Effector CD4-positive, alpha-beta T cell (primary cell): ENCODE measurements at places on chromosomes 12 and 14.

GRCh38 chr12:95943330-95943842 is at the start of gene AMDHD1:
Gene AMDHD1 (plus strand): TSS chr12:95943331. CDS start chr12:95943399, 68 bp downstream.
- peak; percentile 41 for DNase-seq

DNA sequence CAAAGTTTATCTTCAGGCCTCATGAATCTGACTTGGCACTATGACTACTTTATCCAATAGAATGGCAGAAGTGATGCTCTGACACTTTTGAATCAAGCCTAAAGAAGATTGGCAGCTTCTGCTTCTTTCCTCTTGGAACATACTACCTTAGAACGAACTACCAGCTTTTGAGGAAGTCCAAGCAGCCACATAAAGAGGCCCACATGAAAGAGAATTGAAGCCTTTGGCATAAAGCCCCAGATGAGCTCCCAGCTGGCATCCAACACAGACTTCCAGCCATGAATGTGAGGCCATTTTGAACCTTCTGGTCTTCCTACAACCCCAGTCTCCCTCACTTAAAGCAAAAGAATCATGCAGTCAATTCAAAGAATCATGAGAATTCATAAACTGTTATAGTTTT is 65.8 kb downstream of the EEA1 start:
- DNase-seq: no peak

DNA sequence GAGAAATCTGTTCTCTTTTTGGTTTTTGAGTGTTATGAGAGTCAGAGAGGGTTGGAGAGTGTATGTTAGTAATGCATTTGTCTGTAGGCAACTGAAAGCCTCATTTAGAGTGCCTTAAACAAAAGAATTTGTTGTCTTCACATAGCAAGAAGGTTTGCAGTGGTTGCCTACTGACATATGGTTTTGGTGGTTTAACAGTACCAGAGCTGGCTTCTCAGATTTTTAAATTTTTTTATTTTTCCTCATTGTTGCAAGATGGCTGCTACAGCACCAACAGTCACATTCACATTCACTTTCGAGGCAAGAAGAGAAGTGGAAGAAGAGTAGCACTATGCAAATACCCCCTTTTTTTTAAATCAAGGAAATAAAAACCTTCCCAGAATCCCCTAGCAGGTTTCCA is 106.5 kb downstream of the ADCK1 start:
- DNase-seq: no peak

DNA sequence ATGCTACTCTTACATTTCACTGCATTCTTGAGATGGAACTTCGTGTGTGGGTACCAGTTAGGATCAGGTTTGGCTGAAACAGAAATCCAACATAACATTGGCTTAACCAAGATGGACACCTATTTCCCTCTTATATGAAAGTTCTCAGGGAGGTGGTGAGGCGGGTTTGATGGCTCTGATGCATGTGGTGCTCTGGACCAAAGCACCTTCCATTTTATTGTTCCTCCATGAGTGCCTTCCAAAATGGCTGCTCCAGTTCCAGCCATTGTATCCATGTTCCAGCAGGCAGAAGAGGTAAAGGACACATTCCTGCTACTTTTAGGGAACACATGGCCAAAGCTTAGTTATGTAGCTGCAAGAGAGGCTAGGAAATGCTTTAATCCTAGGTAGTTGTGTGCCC is 29.6 kb downstream of the BRI3BP start:
- DNase-seq: no peak

GRCh38 chr14:96072076-96072475 is 32.9 kb downstream of the C14orf132 start:
- no peak for DNase-seq

- DNase-seq: peak; percentile 8
Observed at GRCh38 chr14:75123991-75124390, 2.9 kb downstream of the NEK9 start.

DNA sequence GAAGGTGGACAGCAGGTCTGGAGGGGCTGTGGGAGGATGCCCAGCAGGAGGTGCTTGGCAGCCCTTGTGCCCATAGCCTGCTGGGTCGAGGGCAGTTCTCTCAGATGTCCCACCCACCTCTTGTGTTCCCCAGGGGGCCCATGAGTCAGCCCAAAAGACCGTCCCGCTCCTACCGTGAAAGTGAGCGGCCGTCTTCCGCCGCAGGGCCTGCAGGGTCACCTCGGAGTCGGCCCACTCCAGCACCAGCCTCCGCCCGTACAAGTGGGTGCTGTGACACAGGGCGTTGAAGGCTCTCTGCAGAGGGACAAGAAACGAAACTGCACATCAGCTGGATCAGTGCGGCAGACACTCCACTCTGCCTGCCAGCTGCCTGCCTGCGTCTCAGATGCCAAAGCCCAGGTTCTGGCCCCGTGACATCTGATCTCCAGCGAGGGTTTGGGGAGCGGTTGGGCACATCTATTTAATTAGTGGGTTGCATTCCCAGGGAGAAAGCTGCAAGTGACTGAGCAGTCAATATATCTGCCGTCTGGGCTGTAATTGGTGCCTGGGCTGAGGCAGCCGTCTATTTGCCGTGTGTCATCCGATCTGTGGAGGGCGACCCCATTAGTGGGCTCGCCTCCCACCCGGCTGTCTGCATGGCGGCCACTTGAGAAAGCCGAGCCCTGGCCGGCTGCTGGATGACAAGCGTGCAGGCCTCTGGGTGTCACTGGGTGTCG is 121.5 kb downstream of the RBM19 start:
- DNase-seq: no peak

DNA sequence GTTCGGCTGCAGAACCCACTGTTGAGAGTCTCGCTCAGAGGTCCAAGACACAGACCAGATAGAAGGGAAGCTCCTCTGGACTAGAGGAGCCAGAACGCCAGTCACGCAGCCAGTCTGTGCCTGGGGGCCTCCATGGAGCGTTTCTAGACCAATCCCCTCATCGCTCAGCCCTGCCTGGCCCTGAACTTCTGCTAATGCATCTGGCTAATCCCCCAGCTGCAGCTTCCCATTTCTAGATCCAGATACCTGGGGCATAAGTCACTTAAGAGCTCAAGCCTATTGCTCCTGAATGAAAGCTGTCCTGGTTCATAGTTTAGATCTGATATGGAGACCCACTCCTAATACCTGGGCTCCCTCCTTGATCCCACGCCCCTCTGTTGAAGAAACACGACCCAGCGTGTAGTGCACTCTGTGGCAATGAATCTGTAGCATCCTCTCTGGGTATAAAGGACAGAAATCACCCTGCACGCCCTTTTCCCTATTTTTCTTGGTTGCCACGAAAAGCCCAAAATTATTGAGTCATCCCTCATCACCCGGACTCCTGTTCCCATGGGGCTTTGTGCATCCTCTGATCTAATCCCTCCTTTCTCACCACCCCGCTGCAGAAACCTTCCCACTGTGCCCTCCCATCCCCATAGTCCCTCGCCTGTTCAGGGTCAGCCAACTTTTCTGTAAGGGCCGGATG is 341.6 kb upstream of the FKBP4 start:
- no peak for DNase-seq

- no peak for DNase-seq
Observed at GRCh38 chr14:100644784-100645183, 57.6 kb upstream of the BEGAIN start.

DNA sequence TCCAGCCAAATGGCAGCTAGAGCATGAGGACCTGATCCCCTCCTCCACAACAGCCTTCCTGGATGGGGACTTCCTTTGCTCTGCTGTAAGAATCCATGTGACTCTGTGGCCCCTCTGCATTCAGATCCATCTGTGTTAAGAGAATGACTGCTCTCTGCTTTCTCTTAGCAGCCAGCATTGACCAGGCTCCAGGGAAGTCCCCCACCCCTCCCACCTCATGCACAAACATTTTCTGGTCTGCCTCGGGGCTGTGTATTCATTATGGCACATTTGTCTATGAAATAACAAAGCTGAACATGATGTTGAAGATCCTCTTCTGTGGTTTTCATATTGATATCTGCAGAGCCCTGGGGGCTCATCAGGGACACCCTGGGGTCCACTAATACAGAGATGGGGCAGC is 201.7 kb downstream of the NUAK1 start:
- no peak for DNase-seq

DNA sequence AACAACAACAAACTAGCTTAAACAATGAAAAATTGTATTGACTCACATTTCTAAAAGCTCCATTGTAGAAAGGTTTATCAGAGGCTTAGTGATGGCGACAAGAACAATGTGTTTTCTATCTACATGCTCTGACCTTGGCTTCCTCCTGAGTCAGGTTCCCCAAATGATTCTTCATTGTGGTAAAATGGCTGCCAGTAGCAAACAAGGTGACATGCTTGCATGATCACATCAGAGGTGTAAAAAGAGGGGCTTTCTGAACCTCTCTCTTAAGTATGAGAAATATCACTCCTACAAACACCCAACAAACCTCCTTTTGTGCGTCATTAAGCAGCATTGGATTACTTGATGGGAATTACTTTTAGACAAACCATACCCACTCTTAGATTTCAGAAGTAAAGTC is 252.4 kb upstream of the SYT1 start:
- no peak for DNase-seq

DNA sequence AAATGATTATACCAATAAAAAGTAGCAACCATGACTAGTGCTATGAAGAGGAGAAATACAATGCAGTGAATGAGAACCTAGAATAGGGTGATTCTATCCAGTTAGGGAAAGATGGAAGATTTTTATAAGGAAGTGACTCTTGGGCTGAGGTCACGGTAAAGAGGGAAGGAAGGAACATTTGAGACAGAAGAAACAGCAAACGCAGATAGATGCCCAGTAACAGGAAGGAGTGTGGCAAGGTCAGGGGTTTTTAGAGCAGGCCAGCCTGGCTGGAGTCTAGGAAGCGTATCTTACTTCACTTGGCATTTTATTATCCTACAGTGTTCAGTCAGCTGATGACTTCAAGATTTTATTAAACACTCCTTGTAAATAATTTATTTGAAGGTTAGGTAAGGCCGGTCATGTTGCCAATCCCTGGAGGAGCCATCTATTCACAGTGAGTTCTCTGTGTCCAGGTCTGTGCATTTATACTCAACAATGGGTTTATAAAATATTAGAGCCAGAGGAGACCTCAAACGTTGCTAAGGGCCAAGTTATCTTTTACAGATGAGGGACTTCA is 170.6 kb downstream of the PRKCH start:
- no peak for DNase-seq

DNA sequence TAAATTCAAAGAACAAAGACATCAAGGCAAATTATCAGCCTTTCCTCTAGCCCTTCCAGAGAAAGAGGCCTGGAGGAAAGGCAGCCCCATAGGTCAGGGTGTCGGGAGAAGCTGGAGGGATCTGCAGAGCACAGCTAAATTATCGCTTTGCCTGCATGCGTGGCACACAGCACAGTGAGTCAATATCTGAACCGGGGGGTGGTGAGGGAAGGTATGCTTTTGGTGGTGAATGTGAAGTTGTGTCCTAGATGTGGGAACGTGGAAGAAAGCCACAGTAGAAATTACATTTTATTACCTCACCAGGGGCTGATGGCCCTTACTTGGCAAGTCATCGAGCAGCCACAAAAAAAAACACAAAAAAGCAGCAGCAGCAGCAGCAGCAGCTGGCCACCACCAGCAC is 243.2 kb downstream of the EGLN3 start:
- DNase-seq: no peak

- no peak for DNase-seq
Observed at GRCh38 chr12:122003651-122004611, 17.8 kb upstream of the BCL7A start.

DNA sequence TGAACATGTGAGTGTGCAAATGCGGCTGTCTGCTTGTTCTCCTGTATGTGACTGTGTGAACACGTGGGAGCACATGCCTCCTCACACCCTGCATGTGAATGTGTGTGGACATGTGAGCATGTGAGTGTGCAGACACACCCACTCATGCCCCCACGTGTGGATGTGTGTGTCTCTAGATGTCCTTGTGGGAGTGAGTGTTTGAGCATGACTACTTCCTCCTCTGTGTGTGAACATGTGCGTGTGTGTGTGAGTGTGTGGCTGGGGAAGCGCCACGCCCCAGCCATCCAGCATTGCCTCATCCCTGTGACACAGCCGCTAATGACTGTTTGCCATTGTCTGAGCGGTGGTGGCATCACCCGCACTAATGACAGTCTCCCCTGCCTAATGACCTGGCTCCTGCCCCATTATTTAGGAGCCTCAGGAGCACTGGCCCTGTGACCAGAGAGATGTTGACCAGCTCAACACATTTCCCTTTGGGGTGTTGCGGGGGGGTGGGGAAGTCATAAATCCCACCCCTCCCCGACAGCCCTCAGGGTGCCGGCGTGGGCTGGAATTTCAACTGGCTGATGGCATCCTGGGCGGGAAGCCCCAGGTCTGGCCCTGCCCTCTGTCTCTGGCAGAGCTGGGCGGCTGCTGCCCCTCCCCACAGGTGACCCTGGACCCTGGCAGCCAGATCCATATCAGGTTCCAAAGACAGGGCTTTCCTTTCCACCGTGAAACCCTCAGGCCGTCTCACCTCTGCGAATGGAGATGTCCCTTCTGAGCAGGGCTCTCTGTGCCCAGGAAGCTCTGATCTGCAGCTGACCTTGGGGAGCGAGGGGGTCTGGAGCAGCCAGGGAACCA is 11.5 kb upstream of the KRT80 start:
- no peak for DNase-seq

- no peak for DNase-seq
Observed at GRCh38 chr14:63547798-63548335, 4.7 kb upstream of the PPP2R5E start.

DNA sequence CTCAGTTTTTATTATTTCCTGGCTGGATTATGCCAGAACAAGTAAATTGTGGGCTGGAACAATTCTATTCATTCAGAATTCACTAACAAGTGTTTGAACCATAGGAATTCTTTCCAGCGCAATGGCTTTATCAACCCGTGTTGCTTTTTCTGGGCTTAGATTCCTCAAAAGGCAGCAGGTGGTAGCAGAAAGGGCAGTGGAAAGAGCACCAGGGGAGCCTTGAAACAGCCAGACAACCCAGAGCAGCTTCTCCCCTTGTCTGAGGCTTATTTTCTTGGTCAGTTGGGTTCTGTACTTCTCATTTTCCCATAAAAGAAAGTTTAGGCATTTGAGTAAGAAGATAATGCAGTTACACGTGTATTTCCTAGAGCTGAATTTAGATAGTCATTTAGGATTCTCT is 130.7 kb downstream of the OTOGL start:
- no peak for DNase-seq

DNA sequence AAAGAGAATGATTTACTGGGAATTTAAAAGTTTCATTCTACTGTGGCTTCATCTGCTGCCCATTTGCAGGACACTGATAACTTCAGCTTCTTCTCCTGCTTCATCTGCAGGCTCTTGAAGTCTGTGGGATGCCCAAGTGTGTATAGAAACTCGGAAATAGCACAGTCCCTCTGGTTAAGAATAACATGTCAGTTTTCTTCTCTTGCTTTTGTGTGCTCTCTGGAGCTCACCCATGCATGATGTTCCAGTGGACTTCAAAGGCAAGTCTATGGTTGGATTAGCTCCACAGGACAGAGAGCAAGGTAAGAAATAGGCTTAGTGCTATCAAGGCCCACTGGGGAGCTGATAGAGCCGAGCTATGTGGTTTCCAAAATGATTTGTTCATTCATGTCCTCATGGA is 13.7 kb downstream of the RMST start:
- DNase-seq: no peak
